ENCODE measurements at places on chromosomes 4 and X.

DNA sequence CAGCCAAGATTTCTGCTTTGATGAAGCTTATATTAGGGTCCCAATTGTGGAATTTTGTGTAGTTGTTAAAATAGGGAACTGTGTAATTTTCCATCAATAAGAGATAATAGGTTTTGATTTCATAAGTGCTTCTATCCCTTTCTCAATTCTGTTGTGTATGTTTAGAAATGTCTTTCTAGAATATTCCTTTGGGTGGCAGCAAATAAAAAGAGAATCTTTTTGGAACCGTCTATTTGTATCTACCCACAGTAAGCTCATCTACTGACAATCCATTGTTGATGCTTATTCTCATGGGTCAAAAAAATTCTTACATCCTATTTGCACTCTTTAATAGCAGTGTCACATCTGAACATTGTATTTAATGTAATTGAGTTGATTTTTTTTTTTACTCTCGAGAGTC, 61.7 kb downstream of the TMA16 start:
- DNase-seq = no peak

- no peak for DNase-seq
Observed at GRCh38 chr4:139443661-139444060, 10.3 kb upstream of the RAB33B start.

DNA sequence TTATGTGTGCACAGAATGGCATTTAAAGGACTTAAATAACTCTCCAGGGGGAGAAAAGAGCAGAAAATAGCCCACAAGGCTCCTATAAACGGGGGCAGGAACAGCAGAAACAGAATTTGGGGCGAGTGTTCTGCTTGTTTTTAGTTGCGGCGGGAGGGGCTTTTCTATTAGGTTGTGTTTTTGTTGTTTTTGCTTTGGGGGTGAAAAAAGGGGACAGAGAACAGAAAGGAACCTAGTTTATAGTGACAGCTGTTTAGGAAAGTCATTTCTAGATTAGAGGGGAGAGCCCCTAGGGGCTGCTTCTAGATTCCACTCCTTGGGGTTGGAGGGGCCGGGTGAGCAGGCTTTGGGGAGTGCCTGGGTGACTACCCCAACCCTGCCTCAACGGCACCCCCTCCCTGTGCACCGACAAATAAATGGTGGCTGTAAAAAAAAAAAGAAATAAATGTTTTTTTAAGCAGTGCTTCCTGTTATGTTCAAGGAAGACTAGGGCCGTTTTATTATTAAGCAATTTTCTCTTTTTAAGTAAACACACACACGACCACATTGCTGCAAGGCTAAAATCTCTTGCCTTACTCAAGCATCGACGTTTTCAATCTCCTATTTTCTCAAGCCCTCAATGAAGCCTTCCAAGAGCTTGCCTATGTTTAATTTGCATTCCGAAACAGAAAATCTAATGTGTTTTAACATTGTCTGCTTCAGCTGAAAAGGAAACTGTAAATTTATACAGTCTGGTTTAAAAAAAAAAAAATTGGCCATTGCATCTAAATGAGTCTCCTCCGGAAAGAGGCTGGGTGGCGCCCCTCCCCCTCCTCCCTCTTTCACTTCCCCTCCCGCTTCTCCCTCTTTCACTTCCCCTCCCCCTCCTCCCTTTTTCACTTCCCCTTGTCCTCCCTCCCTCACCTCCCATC, 123.3 kb upstream of the TBL1X start:
- DNase-seq = no peak

GRCh38 chrX:117522725-117523700, 593.6 kb downstream of the KLHL13 start:
- no peak for DNase-seq

GRCh38 chr4:7132249-7132648, 60.1 kb upstream of the SORCS2 start:
- no peak for DNase-seq

GRCh38 chr4:81860111-81860510, 388.4 kb upstream of the RASGEF1B start:
- no peak for DNase-seq

- DNase-seq = no peak
Observed at GRCh38 chrX:21963731-21964405, 23.4 kb downstream of the SMS start.

DNA sequence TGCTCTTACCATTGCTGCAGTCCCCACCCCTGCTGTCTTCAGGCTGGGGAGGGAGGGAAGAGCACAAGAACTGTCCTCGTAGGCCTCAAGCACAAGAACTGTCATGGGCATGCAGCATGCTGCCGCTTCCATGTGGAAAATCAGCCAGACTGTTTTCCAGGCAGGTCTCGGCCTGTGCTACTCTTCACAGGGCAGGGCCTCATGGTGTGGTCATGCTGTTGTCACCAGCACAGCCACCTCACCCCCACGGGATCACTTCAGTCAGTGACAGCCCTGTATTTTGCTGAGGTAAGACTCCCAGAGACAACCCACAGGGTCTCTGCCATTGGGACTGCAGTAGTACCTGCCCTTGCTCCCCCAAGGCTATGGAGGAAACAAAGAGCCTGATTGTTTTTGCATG, 205.3 kb downstream of the NAP1L3 start:
- DNase-seq = no peak

- no peak for DNase-seq
Observed at GRCh38 chrX:18672008-18672407, at the start of gene RS1. TSS of gene RS1 (minus strand) at chrX:18672108. CDS start at chrX:18672068, 40 bp downstream.

DNA sequence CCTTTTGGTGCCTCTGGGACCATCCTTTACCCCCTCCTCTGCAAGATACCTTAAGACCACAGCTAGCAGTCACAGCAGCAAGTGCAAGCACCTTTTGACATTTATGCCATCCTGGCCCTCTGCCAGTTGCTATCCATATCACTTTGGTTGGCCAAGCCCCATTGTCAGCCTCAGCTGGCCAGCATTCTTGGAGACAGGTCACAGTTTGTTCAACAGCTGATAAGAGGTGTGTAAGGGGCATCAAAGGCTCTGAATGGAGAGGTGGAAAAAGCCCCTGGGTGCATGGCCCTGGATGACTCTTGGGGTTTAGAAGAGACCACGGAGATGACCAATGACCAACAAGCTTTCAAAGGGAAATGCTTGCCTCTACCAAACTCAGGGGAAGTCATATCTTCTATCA, 133.6 kb upstream of the MAMLD1 start:
- no peak for DNase-seq

DNA sequence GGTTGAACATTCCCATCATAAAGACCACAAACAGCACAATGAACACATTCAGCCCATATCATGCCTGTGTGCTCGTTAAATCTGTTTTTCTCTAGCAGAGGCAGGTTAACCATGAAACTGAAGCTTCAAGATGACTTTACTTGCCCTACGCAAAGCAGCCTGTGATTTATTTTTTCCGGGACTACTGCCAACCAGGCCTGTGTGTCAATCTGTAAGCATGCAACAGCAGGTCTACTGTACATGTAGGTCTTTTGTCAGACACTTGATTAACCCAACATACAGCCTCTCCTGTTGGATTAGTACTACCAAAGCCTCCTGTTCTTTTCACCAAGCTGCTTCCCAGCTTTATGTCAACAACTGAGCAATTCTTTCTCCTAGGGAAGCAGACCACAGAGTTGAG, 85.5 kb upstream of the ACSL1 start:
- DNase-seq = no peak

GRCh38 chrX:97050392-97050791, 166.7 kb downstream of the RPA4 start:
- DNase-seq = no peak

DNA sequence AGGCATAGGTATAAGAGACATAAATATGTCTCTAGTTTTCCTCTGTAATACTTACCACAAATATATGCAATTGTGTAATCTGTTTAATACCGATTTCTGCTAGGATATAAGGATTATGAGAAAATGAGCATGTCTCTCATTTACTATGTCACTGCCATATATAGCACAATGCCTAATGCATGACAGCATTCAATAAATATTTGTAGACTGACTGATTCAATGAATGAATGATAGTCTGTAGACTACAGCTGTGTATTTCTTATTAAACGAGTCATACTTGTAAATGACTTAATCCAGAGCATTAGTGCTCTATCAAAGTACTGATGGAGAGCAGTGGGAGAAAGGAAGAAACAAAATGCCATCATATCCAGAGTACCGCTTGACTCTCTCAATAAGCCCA, 175.6 kb downstream of the PPP3CA start:
- DNase-seq = no peak

GRCh38 chrX:63657821-63658220, 127.2 kb downstream of the ARHGEF9 start:
- no peak for DNase-seq

DNA sequence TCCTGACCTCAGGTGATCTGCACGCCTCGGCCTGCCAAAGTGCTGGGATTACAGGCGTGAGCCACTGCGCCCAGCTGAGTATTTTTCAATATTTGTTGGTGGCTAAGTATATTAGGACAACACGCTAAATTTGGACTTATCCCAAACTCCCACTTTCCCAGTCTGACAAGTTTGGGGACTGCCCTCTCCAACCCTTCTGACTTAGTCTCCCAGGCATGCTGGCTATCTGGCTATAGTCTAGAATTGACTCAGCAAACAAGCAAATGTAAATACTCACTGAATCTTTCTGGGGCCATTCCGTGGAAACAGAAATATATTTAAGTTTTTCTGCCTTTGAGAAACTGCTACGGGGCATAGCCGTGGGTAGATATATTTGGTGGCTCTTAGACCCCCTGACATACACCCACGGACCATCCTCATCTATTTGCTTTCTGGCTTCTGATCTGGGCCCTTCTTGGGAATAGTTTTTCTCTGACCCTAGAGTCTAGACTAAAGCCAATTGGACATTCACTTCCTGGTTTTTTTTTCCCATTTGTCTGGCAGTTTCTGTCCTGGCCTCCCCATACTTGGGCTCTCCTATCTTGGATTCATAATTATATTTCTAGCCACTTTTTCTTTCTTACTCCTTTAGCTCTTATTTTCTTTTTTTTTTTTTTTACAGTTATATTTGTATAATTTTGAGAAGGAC, 11.3 kb upstream of the DOCK11 start:
- DNase-seq = no peak

GRCh38 chrX:107741404-107741790, 34.2 kb downstream of the TSC22D3 start:
- DNase-seq = no peak

DNA sequence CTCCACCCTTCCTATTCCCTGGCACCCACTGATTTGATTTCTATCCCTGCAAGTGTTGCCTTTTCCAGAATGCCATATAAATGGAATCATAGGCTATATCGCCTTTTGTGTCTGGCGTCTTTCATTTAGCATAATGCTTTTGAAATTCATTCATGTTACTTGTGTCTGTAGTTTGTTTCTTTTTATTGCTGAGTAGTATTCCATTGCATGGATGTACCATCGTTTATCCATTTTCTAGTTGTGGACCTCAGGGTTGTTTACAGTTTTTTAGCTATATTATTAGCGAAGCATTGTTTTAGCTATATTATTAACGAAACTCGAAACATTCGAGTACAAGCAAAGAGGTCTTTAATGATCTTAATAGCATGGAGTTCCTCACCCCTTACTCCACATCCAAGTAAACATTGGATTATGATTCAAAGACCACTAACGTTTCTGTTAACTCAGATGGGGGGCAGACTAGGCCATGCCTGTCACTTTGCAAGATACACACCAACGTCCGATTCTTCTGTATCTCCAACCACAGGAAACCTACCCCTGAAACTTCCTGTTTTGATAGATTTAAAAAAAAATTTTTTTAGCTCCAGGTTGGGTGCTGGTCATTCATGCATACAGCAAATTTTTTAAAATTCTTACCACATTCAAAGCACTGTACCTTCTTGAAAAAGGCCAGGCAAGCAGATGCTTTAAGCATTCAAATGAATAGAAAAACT, 1.1 kb downstream of the DCK start:
- no peak for DNase-seq
